Right hindlimb (tissue), 1 donor: ENCODE measurements at places on chromosomes 3 and 15.

DNA sequence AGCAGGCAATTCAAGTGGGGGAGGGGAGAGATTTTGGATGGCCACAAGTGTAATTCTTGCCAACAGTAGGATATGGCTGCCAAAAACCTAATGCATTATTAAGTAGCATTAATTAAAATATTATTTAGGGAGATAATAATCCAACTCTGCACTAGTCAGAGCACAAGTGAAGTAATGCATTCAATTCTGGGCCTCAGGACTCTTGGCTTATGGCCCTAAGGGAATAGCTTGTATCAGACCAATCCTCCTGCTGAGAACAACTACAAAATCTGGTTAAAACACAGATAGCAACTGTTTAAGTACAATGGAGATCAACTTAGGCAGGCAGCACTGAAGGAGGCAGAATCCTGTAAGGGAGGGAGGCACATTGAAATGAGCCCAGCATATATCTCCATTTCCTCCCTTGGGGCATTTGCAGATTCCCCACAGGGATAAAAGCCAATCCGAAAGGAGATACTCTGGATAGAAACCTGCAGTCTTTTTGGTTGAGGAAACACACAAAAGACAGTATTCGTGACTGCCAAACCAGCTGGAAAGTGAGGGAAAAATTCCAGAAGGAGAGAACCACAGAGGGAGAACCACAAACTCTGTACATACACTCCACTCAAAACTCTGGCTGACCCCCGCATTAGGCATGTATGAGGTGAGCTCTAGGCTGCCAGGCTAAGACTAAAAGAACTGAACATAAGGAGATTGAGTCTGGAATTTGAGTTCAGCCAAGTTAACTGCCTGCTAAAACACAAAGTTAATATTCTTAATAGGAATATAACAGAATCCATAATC, 57.4 kb downstream of the ETFA start:
- no peak for DNase-seq

DNA sequence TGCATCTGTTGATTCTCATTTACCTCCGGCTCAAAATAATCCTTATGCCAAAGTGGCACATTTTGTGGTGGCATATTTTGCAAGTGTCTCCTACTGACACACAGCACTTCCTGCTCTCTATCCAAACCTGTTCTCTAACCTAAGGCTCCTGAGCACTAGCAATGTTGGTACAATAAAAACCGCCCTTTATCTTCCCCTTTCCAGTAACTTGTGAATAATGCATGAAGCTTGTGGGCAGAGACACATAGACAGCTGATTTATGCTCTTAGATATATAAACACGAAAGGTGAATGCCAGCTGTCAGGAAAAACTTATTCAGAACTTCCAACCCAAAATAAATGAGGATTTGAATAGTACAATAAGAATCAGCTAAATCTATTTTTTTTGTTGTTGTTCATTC, 34.6 kb upstream of the ARPIN start:
- DNase-seq = no peak

DNA sequence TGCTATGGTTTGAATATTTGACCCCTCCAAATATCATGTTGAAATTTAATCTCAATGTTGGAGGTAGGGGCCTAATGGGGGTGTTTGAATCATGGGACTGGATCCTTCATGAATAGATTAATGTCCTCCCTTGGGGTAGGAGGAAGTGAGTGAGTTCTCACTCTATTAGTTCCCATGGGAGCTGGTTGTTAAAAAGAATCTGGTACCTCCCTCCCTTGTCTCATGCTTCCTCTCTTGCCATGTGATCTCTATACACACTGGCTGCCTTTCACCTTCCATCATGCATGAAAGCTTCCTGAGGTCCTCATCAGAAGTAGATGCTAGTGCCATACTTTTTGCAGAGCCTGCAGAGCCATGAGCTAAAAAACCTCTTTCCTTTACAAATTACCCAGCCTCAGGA, 177.7 kb upstream of the MCTP2 start:
- DNase-seq = no peak

DNA sequence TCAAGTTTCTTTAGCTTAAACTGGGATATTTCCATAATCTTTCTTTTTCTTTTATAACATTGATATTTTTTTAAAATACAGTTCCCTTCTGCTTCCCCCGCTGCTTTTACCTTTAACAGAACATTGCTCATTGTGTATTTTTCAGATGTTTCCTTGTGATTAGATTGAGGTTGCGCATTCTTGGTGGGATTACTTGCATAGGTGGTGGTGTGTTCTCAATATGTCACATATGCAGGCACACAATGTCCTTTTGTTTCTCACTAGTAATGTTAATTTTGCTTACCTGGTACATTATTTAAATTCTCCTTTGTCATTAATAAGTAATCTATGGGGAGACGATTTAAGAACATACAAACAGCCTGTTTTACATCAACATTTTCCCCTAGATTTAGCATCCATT, 48.2 kb downstream of the HMG20A start:
- no peak for DNase-seq

DNA sequence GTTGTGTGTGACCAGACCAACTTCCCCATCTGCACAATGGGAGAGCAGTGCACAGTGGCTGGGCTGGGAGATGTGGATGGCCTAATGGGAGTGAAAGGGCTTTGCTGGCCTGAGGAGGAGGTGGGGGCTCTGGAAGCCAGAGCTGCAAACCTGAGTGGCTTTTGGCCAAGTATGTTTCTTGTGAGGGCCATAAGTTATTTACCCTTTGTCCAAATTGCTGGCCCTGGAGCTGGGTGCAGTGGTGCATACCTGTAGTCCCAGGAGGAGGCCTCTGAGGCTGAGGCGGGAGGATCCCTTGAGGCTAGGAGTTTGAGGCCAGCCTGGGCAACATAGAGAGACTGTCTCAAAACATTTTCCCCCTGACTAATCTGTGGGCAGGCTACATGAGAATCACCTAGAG, 129.1 kb downstream of the WNT7A start:
- no peak for DNase-seq

DNA sequence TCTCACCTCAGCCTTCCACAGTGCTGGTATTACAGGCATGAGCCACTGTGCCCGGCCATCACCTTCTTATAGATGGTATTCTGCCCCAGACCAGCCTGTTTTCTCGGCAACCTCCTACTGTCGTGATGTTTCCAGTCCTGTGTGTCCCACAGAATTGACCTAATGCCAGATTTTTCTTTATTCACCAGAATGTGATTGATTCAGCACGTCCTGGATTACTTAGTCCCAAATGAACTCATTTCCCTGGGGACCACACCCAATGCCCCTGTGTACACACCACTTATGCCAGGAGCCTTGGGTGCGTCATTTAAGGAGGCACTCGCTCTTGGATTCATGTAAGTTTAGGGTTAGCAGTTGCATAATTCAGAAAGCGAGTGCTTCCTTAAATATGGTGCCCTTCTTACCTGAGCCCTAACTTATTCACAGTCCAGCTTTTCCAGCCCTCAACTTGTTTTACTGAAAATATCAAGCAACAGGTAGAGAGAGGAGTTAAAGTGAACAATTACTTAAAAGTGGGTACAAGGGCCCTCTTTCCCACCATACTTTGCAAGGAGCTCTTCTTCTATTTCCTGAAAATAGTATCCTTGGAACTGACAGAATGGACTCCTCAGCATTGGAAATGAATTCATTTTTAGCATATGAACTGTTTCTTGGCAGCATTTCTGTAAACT, 64.6 kb upstream of the UBE2E1 start:
- no peak for DNase-seq

DNA sequence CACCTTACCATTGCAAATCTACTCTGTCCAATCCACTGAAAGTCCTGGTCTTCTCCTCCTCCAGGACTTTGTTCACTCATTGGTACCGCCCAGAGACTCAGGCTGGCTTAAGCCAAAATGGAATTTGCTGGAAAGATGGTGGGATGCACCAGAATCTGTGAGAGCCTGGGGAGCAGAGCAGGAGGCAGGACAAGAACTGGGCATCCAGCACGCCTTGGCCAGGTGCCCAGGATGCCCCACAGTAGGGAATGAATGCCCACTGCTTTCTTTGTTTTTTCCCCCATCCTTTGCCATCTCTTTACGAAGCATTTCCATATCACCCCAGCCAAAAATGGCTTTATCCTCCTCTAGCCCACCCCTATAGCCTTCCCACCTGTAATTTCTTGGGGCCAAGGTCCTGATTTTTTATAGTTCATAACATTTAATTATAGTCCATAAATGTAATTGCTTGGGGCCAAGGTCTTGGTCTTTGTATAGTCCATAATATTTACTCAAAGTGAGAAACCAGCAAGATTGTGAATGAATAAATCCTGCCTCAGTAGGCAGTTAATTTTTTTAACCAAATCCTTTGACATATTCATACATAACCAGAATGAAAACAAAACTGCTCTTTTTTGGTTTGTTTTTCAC, 23.3 kb upstream of the IREB2 start:
- no peak for DNase-seq

GRCh38 chr3:175270866-175271265, 411.7 kb downstream of the NAALADL2 start:
- DNase-seq = no peak

DNA sequence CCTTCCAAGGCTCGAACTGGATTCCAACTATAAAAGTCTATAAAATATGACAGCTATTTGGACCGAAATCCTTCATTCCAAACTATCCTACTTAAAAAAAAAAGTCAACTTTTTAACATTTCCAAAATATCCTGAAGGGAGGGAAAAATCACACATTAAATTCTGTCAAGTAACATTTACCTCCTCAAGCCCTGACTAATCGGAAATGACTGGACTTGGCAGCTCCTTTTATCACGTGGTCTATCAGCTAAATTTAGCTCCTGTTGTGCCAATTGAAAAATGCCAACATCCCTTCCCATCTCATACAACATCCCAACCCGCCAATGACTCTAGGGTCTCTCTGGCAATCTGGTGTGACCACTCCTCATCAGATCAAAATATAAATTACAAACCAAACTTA, 297.9 kb downstream of the FHIT start:
- peak; percentile 27 for DNase-seq

DNA sequence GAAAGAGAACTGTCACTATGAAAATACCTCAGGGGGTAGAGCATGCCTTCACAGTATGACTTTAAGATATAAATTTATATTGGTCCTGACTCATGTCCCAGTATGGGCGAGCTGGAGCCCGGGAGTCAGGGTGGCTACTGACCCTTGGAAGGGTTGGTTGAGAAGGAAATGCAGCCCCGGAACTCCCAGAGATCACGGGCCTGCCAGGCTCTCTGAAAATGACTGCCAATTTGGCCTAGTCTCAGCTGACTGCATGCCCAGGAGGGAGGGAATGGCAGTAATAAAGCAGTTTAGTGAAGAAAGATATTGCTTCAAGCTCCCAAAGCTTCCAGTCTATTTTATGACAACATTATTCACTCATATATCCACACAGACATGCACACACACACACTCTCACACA, 299.0 kb downstream of the NR2F2 start:
- DNase-seq = peak; percentile 42

DNA sequence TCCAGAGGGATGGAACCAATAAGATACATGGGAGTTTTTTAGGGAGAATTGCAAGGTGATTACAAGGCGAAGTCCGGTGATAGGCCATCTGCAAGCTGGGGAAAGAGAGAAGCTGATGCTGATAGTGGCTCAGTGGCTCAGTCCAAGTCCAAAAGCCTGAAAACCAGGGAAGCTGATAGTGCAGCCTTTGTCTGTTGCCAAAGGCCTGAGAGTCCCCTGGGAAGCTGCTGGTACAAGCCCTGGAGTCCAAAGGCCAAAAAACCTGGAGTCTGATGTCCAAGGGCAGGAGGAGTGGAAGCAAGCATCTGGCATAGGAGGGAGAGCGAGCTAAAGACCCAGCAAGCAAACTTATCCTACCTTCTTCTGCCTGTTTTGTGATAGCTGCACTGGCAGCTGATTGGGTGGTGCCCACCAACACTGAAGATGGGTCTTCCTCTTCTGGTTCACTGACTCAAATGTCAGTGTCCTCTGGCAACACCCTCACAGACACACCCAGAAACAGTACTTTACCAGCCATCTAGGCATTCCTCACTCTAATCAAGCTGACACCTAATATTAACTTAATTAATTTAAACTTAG, 16.7 kb downstream of the TFG start:
- no peak for DNase-seq

DNA sequence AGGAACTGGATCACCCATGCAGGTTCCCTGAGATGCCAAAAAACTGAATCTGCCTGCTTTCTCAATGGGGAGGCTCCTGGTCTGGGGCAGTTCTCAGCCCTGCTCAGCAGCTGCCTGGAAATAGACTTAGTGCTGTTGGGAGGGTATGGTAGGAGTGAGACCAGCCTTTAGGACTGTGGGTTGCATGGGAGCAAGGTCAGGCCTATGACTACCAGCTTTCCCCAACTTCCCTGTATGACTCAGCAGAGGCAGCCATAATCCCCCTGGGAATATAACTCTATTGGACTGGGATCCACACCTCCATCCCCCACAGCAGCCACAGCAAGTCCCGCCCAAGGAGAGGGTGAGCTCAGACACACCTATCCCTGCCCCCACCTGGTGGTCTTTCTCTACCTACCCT, 87.0 kb downstream of the CFAP44 start:
- no peak for DNase-seq
